NCI-H1694 treated with DMSO at 0.1 percent for 48 hours (cell line): ENCODE measurements at places on chromosomes 16 and 17.

DNA sequence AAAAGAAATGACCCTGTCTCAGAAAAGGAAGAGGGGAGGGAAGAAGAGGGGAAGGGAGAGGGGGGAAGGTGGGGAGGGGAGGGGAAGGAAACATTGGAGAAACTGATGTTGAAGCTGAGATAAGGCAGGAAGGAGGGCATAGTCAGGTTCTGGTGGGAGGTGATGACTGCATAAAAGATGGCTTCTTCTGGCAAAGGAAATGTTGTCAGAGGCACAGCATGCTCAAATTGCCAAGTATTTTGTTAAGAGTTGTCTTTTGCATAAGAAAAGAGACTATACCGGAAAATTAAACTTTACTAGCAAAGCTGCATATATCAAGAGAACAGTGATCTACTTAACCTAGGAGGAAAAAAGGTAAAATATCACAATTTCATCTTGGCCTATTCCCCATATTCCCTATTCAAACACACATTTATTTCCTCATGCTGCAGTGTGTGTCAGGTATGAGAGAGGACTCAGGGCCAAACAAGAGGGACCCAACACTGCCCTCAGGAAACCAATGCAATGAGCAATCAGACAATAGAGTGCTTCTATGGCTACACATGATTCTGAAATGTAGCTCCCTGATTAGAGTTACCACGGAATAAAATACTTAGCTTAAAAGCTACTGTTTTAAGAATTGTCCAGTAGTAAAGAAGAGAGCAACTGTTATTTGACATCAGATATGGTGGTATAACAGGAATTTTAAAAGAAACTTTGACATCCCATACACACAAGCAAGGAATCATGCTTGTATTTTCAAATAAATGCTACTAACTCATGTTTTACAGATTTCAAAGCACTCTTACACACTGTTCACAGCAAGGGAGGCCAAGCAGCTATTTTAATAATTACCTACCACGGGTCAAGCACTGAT lies 80.9 kb downstream of the PARN start:
- no peak for DNase-seq

- DNase-seq = peak; percentile 24
These were observed 13.7 kb upstream of the LGALS3BP start for GRCh38 chr17:78993241-78993956.

DNA sequence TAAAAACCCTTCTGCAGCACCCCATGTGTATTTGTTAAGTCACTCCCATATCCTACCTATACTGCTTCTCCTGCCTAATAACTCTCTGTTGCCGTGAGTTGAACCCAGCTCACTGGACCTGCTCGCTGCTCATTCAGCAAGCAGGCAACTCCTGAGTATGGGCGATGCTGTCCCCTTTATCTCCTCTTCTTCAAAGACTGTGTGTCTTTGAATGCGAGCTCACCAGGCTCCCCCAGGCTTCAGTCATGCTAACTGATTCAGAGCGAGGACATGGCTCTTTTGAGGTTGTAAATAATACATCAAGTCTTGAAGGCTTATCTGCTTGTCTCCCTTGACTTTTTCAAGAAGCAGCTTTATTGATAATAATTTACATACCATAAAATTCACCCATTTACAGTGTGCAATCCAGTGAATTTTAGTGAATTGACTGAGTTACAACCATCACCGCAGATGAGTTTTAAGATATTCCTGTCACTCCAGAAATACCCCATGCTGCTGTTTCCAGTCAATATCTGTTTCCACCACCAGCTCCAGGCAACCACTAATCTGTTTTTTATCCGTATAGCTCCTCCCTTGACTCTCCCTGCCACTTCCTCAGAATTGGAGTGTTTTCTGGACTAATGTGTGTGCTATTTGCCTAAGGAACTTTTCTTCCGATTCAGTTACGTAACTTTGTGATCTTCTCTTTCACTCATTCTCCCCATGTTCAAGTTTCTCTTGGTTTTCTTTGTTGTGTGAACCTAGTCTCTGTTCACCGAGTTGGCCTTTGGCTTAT lies 132.2 kb downstream of the SPECC1 start:
- no peak for DNase-seq

- no peak for DNase-seq
These were observed 8.7 kb downstream of the SLC12A4 start for GRCh38 chr16:67959536-67960329.

DNA sequence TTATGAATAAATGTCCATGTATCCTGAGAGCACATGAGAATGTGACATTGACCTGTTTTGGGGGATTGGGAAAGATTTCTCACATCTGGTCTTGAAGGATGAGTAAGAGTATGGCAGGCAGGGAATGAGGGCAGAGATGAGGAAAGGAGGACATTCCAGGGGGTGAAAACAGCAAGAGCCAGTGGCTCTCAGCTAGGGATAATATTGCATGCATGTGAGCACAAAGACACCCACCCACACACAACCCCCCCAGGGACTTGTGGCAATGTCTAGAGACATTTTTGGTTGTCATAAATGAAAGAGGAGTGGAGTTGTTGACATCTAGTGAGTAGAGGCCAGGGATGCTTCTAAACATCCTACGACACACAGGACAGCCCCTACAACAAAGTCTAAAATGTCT lies 6.0 kb downstream of the MYO1D start:
- DNase-seq = no peak

DNA sequence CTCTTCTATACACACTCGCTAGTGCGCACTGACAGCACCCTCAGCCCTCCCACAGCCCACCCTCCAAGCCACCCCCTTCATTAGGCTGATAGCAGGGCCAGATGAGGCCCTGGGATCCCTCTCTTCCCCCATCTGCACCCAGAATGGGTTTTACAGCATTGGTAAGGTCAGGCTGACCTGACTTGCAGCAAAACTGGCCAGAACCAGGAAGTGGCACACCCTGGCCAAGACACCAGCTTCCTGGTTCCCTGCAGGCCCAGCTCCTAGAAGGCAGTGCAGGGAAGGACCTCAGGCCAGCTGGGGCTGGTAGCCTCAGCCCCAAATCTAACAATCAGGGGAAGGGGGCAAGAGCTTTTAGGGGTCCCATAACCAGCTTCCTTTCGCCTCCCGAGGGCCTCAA lies 50.0 kb upstream of the MRPS23 start:
- no peak for DNase-seq

DNA sequence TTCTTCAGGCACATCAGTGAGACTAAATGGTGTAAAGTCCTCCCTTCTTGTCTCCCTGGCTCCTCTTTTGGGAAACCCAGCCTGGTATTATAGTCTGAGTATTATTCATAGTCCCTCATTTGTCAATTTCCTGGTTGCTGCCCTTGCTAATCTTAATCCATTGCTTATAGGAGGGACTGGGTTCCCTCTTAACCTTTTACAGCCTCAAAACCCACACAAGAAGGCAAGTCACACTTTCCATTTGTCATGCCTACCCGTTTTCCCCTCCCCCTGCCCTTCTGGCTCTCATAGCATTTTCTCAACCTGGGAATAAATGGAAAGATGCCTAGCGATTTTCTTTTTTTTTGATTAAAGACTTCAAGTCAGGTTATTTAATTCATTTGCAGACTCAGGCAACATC lies 124.8 kb downstream of the MAP2K6 start:
- no peak for DNase-seq

DNA sequence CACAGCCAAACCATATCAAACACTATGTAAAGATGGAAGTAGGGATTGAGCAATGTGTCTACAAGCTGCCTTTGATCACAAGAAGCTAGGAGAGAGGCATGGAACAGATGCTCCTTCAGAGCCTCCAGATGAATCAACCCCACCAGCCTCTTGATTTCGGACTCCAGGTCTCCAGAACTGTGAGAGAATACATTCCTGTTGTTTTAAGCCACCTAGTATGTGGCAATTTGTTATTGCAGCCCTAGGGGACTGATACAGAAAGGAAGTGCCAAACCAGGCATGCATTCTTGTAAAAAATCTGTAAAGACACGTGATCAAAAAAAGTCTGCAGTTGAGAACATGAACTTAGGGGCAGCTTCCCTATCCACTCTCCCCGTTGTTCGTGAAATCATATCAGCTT lies 91.1 kb downstream of the C17orf67 start:
- no peak for DNase-seq

GRCh38 chr17:9676820-9677310 lies 31.5 kb downstream of the USP43 start:
- DNase-seq = no peak

DNA sequence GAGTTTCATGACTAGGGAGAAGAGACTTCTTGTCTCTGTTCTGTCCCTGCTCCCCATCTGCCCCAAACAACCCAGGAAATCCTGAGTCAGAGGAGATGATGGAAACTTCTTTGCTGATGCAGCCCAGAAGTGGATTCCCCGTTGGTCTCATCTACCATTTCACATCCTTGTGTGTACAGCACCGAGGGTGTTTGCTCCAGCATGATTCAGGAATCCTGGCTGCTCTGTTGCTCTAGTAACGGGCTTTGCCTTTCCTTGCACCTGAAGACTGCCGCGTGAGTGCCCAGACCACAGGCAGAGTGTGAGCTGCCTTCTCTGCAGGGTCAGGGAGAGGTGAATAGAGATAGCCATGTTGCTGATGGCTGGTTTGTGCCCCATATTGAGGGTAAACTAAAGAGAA lies 408.4 kb downstream of the CPPED1 start:
- no peak for DNase-seq

GRCh38 chr17:49590874-49591273 lies 15.2 kb downstream of the NXPH3 start:
- no peak for DNase-seq

DNA sequence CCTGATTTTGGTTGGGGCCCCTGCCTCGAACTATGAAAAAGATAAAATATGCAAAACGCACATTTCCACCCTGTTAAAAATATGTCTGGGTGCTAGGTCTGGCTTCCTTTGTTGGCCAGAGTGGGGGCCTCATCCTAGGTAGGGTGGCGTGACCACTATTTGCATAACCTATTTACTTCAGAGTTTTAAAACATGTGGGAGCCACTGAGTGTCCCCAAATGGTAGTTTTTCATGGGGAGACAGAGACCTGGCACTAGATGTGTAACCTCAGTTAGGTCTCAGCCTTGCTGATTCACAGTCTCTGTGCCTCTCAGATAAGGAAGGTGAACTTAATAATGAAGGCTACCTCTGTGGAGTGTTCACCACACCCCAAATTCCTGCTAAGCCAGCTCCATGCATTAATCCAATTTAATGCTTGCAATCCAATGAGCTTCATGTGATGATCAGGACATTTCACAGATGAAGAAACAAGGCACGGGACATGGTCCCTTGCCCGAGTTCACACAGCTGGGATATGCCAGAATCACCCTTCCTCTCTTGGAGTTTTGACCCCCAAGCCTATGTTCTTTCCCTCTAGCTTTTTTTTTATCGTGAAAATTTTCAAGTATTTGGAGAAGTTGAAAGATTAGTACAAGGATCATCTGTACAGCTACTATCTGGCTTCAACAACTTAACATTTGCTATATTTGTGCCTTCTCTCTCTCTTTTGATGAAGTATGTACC lies 103.4 kb downstream of the IRF8 start:
- no peak for DNase-seq

- DNase-seq = no peak
These were observed 10.7 kb upstream of the SEZ6 start for GRCh38 chr17:29016345-29017210.

DNA sequence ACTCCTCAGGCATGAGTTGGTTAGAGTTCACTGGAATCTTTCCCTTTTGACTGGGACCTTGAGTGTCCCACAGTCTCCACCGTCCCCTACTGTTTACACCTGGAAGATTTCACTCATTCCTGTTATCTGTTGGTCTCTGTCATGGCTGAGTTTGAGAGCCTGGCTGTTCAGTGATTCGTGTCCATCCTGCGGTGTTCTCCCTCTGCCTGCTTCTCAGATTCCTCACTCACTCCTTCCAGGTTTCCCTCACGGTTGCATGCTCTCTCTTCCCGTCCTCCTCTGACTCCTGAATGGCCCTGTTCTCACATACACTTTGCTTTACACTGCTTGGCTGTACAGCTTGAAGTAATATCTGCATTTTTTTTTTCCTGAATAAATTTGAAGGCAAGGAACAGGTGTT lies 24.5 kb downstream of the OR1D5 start:
- DNase-seq = no peak

DNA sequence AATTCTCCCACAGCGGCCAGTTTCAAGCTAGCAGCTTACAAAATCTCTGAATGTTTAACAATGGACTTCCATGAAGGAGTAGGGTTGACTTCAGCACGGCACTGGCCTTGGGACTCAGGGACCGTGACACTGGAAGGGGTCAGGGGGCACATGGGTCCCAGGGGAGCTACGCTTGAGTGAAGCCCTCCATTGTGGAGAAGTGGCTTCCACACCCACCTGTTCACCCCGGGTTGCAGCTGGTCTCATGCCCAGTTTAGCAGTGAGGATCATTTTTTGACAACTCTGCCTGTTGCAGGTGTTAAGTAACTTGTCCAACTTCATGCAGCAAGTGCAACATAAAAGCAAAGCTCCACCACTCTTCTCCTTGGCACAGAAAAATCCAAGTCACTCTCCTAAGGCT lies 510.2 kb downstream of the CDH13 start:
- DNase-seq = no peak

DNA sequence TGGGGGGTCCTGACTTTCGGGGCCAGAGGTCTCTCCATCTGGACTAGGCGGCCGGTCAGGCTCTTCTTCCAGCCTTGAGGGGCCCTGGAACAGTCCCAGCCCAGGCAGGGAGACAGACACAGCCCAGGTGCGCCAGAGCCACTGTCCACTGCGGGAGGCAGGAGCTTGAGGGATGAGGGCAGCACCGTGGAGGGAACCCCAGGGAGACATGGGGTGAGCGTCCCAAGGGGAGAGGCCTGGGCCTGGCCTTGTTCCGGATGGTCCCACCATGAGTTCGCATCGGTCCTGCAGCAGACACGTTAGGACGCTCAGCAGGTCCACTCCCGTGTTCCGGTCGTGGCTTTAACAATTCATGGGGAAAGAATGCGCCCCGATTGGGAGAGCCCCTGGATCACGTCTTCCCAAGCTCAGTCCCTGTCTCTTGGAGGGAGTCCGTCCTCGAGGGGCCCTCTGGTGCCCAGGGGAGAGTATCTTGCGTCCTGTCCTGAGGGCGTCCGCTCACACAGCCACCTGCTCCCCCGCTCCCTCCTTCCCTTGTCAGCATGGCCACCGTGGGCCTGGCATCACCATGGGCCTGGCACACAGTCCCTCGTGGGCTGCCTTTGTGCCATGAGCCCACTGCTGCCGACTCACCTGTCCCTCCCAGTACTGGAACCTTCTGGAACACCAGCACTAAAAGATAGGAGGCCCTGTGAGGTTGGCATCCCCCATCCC lies 6.7 kb upstream of the NUDT16L1 start:
- no peak for DNase-seq

GRCh38 chr16:12742741-12743140 lies 60.9 kb downstream of the CPPED1 start:
- no peak for DNase-seq

- no peak for DNase-seq
These were observed 3.2 kb downstream of the KIFC3 start for GRCh38 chr16:57798953-57799599.

DNA sequence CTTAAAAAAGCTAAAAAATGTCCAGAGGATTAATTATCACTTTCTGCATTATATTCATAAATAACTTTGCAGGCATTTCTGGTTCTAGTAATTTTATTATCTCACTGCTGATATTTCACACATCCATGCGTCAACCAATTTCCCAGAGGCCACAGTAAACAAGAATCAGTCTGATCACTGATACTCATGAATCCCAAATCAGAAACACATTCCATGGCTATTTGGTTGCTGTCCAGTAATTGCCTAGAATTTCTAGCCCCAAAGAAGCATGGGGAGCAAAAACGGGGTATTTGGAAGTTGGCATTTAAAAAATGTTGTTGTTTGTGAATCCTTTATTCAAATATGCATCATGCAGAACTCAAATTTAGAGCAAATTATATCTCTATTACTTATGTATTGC lies 244.8 kb downstream of the CDH8 start:
- DNase-seq = no peak

GRCh38 chr17:16941072-16942036 lies 30.6 kb downstream of the TNFRSF13B start:
- DNase-seq = no peak
